Ecto neural progenitor cell (in vitro differentiated cells): ENCODE measurements at places on chromosomes 2 and 18.

- DNase-seq = no peak
These were observed 175.4 kb downstream of the LCLAT1 start for GRCh38 chr2:30622452-30622851.

DNA sequence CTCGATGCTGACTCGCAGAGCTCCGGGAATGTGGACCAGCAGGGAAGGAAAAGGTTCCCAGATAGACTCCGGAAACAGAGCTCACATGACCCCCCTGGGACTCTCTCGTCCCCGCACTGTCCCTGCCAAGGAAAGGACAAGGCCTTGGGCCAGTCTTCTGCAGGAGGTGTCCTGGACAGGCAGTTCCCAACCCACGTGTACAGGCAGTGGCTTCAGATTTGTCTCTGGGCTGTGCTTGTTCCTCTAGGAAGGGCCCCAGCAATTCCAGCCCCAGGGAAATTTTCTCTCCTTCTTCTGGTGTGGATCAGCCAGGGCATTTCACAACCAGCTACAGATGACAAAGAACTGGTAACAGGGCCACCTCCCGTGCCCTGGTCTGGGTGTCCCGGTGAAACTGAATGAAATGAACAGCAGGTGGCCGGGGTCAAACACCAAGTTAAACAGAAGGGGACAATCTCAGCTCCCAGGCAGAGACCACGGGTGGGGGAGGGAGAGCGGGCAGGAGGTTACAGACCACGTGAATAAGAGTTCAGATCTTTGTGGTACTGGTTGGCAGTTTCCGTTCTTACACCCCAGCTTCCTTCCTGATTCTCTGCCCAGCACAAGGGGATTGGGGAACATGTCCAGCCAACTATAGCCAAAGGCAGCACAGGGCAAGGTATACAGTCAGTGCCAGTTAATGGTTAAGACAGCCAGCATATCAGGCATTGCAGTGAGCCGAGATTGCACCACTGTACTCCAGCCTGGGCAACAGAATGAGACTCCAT is 52.2 kb upstream of the CAB39 start:
- DNase-seq = no peak

DNA sequence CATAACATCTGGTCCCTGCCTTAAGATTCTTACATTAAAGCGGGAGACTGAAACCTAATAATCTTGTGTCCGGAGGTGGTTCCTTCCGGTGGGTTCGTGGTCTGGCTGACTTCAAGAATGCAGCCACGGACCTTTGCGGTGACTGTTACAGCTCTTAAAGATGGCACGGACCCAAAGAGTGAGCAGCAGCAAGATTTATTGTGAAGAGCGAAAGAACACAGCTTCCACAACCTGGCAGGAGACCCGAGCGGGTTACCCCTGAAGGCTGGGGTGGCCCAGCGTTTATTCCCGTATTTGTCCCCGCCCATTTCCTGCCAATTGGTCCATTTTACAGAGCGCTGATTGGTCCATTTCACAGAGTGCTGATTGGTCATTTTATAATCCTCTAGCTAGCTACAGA is 122.3 kb upstream of the SIX2 start:
- no peak for DNase-seq

DNA sequence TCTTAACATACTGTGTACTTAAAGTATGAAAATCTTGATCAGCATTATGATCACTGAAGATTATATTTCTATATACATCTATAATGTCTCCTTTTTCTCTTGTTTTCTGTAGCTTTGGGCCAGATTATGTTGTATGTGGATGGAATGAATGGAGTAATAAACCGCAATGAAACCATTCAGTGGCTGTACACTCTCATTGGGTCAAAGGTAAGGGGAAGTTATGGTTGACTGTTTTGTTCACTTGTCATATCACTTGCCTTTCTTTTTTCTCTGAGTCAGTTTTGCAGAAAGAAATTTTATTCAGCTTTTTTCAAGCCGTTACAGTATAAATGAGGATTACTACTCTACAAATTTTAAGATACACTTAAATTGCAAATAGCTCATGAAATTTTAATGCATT is 252.5 kb downstream of the TPGS2 start:
- no peak for DNase-seq

DNA sequence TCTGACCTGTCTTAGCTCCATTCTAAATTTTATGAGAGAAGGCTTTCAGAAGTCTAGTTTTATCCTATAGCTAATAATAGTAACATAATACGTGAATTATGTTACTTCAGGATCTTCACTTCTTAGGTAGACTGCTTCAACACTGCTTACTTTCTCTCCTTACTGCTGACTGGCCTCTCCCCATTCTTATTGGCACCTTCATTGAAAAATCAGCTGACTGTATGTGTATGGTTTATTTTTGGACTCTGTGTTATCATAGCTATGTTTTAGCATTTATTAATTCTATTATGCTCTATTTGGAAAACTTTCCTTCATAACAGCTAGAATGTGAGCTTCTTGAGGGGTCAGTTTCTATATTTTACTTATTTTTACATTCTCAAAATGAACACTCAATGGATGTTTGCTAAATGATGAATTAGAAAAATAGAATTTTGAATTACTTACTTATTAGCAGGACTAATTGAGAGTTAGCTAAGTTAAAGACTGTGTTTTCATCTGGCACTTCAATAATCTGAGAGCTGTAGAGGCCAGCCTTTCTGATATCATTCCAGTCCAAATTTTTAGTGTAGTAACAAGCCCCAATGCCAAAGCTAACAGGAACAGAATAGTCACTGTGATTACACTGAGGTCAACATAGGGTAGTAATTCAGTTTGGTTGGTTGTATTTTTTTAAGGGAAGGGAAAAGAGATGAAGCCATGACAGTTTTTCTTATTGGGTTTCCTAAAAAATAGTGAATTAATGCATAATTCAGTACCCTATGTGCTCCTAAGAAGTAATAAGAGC is 92.3 kb downstream of the TTC27 start:
- no peak for DNase-seq

DNA sequence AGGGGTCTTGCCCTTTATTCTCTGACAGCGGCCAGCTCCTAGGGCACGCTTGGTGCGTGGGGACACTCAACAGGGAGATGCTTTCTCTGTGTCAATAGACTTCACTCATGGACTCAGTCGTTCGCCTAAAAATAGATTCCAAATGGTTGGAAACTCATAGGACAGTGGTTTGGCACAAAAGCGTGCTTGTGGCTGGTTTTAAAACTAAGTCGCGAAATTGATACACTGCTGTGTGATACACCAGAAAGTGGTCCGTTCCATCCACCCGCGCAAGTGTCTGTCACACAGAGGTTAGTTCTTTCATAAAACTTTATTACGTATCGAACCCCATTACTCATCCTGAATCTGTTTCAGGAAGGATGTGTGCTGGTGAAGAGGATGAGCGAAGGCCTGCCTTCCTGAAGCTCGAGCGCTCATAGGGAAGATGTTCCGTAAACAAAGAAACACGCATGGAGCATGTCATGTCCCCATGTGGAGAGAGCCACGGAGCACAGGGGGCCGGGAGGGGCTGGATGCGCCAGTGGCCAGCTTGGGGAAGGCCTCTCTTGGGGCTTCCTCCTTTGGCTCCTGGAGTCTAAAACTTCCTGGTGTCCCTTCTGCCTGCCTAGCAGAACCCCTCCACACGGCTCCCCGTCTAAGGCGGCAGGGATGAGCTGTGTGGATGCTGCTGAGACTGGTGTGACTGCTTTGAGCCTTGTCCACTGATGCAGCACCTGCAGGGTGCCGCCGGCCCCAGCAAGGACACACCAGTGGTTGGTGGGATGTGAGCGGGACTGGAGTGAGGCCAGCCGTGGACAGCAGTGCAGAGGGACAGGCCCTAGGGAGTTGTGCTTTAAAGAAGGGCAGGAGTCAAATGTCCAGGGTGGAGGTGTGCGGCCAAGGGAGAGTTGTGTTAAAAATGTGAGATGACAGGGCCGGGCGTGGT is 207.2 kb downstream of the GBX2 start:
- no peak for DNase-seq

DNA sequence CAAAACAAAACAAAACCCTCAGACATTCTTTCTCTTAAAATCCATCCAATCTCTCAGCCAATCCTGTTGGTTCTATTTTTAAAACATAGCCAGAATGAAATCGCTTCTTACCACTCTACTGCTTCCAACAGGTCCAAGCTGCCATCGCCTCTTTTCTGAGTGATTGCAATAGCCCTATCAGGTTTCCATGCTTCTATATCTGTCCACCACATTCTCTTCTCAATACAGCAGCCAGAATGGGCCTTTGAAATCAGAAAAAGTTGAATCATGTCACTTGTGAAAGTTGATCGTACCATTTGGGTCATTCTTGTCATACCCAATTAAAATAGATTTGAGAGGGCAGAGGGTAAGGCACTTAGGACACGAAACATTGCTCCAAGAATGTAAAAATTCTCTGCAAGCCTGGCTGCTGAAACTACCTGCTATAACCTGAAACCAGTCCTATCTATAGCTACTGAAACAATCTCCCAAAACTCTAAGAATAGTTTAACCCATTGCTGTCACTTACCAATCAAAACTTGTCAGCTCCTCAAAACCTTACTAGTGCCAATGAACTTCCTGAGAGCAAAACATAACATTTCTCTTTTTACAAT is 3.3 kb upstream of the MTLN start:
- no peak for DNase-seq

DNA sequence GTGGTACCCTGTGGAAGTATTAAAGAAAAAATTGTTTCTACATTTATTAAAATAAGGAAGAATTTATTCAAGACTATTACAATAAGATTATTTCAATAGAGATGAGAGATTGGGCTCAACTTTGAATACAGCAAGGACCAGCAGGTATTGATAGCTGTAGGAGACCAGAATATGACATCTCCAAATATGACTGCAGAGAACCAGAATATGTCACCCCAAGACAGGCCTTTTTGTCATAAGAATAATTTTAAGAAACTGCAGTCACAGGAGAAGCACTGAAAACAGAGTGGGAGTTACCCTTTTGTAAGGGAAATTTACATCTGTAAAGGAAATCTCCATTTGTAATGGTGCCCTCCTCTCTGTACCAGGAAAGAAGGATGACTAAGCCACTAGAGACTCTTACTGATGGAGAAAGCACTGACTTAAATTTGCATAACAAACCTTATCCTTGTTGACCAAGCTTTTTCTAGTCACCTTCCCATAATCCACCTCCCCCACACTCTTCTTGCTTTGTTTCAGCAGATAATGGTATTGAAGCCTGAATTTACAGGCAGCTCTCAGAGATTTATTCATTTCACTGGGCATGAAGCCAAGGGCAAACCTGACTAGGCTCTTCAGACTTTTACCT is 145.1 kb upstream of the RMP24 start:
- DNase-seq = no peak

GRCh38 chr2:121282800-121283385 is 2.1 kb downstream of the TFCP2L1 start:
- DNase-seq = no peak

DNA sequence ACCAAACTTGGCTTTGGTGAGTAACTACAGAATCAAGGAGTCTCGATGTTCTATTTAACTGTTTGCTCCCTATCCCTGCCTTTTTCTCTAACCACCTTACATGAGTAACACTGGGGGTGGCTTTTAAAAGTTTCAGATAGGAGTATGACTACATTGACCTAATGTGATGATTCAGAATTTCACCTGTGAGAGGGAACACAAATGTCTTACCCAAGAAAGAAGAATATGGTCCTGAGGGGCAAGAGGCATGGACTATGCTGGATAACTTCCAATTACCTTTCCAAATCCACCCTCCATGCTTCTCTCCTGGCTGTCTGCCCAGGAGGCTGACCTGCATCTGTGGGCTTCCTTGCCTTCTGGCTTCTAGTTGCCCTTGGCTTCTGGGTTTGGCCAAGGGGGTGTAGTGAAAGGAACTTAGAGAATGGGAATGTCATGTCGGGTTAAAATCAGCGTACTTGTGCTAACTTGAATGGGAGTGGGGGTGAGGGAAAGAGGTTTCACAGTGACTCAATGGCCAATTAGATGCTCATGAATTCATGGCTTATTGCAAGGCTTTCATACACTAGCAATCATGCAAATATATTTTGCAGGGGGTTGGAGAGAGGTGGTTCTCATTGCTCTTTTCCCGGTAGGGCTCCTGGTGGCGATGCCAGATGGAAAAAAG is 5.3 kb upstream of the IL36G start:
- DNase-seq = no peak

GRCh38 chr2:229438430-229439159 is 167.5 kb upstream of the PID1 start:
- DNase-seq = no peak

- DNase-seq = no peak
These were observed 105.5 kb downstream of the UGGT1 start for GRCh38 chr2:128196471-128196931.
